Left hindlimb (tissue), 1 donor: ENCODE measurements at places on chromosomes 3 and 15.

DNA sequence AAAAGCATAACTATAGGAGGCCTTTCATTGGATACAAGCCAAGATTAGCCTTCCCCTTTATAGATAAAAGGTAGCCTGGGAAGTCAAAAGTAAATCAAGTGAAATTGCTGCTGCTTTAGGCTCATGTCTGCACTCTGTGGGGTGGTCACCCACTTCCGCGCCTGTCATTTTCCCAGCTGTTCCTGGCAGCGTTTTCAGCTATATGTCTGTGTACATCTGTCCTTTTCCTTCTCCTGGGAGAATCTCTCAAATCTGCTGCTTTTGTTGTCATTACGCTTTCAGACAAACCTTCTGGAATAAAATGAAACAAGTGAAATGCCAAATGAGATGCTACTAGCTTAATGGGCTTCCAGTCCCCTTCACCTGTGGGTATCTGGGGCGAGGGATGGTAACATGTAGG is 211.8 kb downstream of the MCTP2 start:
- DNase-seq = no peak

GRCh38 chr3:217099-217813 is 20.7 kb downstream of the CHL1 start:
- no peak for DNase-seq

DNA sequence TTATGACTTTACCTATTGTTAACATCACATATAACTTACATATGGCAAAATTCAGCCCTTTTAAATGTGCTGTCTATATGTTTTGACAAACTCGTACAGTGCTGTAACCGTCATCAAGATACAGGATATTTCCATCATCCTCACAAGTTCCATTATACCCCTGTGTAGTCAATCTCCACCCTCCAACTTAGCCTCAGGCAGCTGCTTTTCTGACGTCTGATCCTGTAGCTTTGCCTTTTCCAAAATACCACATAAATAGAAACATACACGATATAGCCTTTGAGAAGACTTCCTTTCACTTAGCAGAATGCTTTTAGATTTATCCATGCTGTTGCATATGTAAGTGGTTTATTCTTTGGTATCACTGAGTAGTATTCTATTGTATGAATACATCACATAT is 47.1 kb downstream of the SLC12A1 start:
- no peak for DNase-seq

- DNase-seq = no peak
Measured at GRCh38 chr15:47803767-47804166, 86.5 kb downstream of the SEMA6D start.

- no peak for DNase-seq
Measured at GRCh38 chr15:37395100-37395468, 294.7 kb upstream of the MEIS2 start.

DNA sequence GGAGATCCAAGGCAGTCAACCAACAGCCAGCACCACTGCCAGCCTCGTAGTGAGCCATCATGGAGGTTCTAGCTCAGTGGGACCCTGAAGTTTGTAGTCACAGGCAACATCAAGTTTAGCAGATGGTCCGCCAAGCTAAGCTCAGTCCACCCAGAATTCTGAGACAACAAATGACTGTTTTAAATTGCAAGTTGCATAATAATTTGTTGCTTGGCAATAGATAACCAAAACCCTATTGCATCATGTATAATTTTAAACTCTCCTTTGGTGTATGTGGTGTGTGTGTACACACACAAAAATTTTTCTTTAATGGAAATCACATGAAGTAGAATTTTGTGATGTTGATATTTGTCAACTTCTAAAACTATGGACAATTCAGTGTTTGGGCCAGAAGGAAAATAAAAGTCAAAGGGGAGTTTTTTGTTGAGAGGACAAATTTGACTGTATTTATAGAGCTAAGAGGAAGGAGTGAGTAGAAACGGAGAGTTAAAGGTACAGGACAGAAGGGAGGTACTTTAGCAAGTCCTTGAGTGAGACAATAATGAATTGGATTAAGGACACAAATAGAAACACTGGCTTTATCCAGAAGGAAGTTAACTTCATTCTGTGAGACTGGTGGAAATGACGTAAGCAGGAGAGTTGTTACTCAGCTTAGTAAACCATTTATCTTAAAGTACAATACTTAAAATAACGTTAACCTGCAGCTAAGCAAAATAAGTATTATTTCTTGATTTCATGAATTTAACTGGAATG is 83.6 kb downstream of the NCEH1 start:
- DNase-seq = no peak

DNA sequence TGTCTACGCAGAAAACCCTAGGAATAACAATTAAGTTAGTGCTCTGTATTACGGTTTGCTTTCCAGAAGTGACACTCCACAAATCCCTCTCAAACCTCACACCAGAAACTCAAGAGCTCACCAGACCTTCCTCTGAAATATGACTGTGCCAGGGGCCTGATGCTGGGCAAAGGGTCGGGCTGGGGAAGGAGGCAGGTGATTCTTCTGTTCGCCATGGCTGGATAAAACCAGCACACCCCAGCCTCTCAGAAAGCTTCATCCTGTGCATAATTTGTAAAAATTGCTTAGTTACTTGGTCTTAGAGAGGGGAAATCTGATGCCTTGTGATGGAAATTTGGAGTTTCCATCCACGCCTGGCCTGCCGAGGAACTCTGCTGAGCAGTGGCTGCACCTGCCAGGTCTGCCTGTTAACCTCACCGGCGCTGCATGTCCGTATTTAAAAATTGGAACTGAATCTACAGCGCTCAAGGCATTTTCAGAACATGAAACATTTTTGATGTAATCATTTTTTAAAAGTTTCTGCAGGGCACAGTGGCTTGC is 22.7 kb upstream of the ATP1B3 start:
- no peak for DNase-seq

- DNase-seq = peak; percentile 65
Measured at GRCh38 chr3:194738254-194739093, 52.8 kb downstream of the FAM43A start.

DNA sequence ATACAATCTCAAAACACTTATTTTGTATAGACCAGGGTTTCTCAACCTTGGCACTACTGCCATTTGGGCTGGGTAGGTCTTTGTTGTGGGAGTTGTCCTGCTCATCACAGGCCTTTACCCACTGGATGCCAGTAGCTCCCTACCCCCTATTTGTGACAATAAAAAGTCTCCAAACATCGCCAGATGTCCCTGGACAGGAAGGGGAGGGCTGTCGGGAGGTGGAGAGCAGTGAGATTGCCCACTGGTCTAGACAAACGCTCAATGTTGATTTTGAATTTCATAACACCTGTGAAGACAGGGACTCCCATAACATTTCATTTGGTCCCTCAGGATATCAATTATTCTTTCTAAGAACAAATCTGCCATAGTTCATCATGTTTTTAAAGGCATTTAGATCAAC is 151.7 kb upstream of the PTPRG start:
- DNase-seq = no peak

DNA sequence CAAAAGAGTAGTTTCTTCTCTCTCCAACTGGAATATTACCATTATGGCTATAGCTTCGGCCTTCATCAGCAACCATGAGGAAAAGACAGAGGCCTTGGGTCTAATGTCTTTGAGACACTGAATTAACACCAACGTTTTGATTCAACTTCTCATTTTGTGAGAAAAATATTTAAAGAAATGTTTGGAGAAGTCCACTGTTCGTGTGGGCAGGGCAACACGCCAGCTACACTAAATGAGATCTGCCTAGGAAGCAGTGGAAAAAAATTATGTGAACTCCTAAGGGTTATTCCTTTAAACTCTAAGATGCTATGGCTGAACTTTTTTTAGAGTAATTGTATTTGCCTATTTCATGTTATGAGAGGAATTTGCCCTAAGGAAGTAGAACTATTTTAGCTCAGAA is 41.8 kb downstream of the NCEH1 start:
- DNase-seq = no peak

GRCh38 chr3:13462822-13463221 is 17.3 kb upstream of the HDAC11 start:
- no peak for DNase-seq

- DNase-seq = no peak
Measured at GRCh38 chr3:18124501-18124900, 300.6 kb downstream of the SATB1 start.

DNA sequence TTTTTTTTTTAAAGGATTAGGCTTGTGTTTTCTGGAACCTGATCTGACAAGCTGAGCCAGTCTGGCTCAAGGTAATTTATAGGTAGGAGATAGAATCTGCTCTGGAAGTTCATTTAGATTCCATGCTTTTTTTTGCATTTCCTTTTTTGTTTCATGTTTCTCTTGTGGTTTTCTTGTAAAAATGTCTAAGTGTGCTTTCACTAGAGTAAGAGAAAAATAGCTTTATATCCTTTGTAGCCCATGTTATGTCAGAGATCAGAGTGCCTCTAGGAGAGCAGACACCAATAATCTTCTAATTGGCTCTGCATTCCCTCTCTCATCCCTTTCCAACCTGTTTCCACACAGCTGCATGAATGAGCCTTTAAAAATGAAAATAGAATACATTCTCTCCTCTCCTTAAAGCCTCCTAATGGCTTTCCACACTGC is 389.8 kb upstream of the KCNMB2 start:
- DNase-seq = no peak

- DNase-seq = no peak
Measured at GRCh38 chr15:100092034-100092433, 249.7 kb downstream of the ADAMTS17 start.

- DNase-seq = no peak
Measured at GRCh38 chr3:55718074-55718473, 231.0 kb upstream of the WNT5A start.

- DNase-seq = no peak
Measured at GRCh38 chr3:13860001-13860400, 19.9 kb downstream of the WNT7A start.

- no peak for DNase-seq
Measured at GRCh38 chr3:106826791-106827311, 550.4 kb upstream of the CCDC54 start.

DNA sequence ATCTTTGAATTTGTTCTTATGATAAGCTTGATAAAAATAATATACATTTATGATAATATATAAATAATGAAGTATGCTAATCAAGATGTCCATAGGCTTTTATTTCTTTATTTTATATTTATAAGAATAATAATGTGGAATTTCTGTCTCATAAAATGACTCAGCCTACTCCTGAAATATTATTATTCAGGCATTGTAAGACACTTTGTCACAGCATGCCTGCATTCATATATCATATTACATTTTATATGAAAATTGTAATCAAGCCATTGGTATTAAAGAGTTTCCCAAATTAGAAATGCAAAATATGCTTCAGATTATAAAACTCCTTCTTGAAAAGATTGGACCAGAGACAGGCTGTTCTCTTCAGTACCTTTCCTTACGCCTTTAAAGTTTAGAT is 1303.7 kb upstream of the CADM2 start:
- DNase-seq = no peak

DNA sequence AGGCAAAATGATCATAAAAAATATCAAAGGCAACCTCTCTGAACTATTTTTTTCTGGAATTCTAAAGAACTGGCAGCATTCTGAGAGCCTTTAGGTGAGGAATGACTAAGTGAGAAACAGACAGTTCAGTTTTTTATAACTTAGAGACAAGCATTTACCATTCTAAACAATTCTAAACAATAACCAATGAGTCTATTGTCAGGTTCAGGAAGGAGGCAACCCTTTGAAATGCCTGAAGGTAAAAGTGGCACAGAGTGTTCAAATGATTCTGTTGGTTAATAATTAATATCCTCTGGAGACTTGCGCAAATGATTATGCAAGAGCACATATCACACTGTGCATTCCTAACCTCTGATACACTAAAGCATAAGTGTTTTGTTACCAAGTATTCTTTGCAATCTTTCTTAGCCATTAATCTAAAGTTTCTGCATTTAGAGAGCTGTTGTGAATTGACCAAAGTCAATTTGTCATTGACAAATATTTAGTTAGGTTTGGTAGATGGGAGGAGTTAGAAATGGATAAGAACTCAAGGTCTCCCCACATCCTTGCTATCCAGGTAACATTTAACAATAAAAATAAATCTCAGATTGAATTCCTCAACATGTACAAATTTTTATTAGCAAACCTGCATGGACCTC is 9.2 kb upstream of the TGFBR2 start:
- no peak for DNase-seq

- no peak for DNase-seq
Measured at GRCh38 chr3:52705438-52705687, 228 bp downstream of the GLT8D1 start.

GRCh38 chr3:194526164-194526563 is 39.4 kb upstream of the ATP13A3 start:
- no peak for DNase-seq

DNA sequence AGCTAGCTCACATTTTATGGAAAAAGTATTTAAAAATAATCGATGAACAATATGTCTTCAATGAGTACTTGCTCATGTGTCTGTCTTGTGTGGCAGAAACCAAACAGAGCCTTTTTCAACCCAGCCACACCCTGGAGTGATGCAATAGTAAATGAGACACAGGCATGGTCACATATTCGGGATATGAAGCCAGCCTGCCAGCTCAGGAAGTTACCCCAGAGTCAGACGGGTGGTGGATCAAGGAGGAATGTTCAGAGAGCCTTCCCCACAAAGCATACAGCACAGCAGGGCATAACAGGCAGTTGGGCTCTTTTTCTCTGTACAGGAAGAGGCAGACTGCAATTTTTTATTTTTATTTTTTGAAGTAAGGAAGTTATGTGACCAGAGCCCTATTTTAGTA is 27.3 kb downstream of the LARP6 start:
- no peak for DNase-seq

DNA sequence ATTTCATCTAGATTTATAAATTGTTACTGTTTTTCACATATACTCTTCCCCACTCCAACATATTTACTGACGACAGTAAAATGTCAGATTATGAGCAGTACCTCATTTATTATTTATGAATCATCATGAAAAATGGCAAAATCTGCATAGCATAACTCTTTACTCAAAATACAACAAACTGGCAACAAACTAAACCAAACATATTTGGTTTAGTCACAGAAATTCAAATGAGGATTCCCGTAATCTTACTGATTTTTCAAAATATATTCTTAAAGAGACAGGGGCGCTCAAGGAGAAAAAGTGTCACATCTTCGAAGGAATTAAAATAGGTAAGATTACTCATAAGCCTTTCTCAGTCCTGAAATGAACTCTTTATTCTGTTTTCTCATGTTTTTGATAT is 3.0 kb upstream of the GPR87 start:
- DNase-seq = no peak

GRCh38 chr15:35182841-35183479 is 97.9 kb upstream of the NANOGP8 start:
- no peak for DNase-seq

GRCh38 chr3:174598885-174599439 is 260.2 kb upstream of the NAALADL2 start:
- no peak for DNase-seq
